ENCODE measurements at places on chromosomes 3 and 15. TPM values are rescaled to one million over a fixed set of nuclear protein-coding genes. Genes with fewer than 3 reads are reported as not detected.

The SCAANT1 gene
- total RNA-seq, result not detected

GRCh38 chr15:67175643-67176071 lies 78.8 kb downstream of the AAGAB start:
- no peak for DNase-seq

GRCh38 chr15:40550341-40551037 lies 14.4 kb downstream of the CCDC32 start:
- DNase-seq, result no peak

DNA sequence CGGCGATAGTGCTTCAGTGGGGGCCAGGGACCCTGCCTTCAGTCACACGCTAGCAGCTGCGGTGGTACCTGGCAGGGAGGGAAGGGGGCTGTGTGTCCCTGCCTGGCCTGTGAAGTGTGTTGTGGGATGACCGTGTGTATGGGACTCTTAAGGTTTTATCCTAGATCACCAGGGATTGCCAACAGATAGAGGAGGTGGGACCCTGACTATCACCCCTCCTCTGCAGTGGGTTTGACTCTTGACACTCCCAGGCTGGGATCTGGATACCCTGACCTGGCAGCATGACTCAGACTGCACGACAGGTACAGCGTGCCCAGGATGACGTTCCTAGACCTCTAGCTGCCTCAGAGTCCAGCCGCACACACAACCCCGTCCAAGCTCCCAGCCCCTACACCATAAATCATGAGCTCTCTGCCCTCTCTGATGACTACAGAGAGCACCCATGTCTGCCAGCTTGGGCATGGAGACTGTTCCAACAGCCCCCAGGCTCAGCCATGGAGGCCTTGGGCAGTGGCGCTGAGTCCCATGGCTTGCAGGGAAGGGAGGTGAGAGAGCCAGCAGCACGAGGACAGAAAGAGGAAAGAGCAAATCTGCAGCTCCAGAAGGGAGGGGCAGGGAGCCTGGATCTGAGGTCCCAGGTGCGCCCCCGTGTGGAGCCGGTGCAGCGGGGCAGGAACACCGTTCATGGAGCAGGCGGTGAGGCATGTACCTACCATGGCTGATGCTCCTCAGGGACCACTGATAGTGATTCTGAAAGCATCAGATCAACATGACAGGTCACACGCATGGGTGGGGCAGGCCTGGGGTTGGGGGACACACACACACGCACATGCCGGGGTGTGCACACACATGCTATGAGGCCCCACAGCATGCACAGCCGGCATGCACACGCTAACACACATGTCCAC lies 71.0 kb downstream of the ADAMTS7 start:
- peak; percentile 22 for DNase-seq

- no peak for DNase-seq
Measured at GRCh38 chr3:31680072-31680870, 147.5 kb downstream of the STT3B start.

Measured in CD4-positive, alpha-beta memory T cell (primary cell).